ENCODE measurements at places on chromosomes 12 and 14.

DNA sequence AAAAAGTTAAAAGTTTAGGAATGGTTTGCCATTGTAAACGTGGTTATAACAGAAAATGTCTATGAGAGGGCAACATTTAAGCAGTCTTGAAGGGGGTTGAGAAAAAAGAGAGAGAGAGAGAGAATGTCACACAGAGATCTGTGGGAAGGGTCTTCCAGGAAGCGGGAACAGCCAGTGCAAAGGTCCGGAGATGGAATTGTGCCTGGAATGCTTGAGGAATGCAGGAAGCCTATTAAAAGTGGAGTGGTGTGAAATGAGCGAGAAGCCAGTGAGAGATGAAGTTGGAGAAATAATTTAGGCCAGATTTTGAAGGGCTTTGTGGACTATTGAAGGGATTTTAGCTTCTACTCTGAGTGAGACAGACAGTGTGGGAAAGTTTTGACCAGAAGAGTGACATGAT lies 406.8 kb upstream of the TBX3 start:
- DNase-seq: no peak

GRCh38 chr12:51324953-51325352 lies 979 bp upstream of the BIN2 start:
- no peak for DNase-seq

DNA sequence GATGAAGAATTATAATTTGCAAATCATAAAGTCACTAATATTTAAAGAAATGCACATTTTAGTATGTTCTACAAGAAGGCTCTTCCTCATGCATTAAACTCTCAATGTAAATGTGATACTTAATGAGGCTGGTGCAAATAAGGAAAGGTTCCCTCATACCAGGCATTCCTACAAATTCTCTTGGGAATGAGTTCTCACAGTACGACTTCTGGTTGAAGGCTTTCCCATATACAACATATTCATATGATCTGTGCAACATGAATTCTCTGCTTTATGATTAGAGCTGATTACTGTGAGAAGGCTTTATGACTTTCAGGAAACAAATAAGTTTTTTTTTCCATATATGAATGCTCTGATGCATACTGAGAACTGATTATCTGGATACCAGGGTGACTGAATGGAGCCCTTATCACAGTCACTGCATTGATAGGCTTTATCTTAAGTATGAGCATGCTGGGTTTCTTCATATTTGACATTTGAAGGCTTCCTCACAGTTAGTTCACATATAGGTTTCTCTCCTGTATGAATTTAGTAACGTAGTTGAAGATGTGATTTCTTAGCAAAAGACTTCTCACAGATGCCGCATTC lies 293.9 kb downstream of the RAD51B start:
- no peak for DNase-seq

- DNase-seq: peak; percentile 69
Measured at GRCh38 chr12:47813511-47814196, 6.0 kb downstream of the HDAC7 start.
